Kidney (tissue), 22 donors: ENCODE measurements at places on chromosomes 7 and 10.
A peak's percentile ranks its signal among the peaks of the same experiment; 100 is the strongest.

DNA sequence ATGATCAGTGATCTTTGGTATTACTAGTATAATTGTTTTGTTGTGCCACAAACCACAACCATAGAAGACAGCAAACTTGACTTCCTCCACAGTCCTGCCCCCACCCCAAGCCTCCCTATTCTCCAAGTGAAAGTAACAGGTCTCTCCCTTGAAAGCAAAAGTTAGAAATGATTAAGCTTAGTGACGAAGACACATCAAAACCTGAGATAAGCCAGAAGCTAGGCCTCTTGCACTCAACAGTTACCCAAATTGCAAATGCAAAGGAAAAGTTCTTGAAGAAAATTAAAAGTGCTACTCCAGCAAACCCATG lies 7.5 kb downstream of the SAR1A start:
- DNase-seq, result no peak

- peak; percentile 75 for DNase-seq
Measured at GRCh38 chr10:3782451-3783315, 2.3 kb downstream of the KLF6 start.

- DNase-seq, result no peak
Measured at GRCh38 chr10:121812031-121812430, 115.8 kb downstream of the ATE1 start.

GRCh38 chr7:45073031-45073785 lies 15.6 kb downstream of the NACAD start:
- DNase-seq, result no peak

DNA sequence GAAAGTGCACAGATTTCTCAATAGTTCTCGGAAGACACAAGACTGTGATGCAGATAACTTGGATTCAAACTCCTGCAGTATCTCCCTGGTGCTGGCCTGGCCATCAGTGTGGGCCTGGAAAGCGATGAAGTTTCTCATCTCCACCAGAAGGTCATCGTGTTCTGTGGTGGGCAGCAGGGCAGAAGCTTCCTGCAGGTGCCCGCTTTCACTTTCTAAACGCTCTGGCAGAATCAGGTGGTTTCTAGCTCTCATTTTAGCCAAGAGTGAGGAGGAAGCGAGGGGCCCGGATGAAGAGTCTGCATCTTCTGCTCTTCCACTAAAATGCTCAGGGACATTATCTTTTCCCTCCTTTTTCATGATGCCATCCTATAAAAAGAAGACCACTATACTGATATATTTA lies 63.0 kb upstream of the DRGX start:
- DNase-seq, result no peak

GRCh38 chr7:26441002-26441521 lies 149.4 kb downstream of the SNX10 start:
- no peak for DNase-seq

DNA sequence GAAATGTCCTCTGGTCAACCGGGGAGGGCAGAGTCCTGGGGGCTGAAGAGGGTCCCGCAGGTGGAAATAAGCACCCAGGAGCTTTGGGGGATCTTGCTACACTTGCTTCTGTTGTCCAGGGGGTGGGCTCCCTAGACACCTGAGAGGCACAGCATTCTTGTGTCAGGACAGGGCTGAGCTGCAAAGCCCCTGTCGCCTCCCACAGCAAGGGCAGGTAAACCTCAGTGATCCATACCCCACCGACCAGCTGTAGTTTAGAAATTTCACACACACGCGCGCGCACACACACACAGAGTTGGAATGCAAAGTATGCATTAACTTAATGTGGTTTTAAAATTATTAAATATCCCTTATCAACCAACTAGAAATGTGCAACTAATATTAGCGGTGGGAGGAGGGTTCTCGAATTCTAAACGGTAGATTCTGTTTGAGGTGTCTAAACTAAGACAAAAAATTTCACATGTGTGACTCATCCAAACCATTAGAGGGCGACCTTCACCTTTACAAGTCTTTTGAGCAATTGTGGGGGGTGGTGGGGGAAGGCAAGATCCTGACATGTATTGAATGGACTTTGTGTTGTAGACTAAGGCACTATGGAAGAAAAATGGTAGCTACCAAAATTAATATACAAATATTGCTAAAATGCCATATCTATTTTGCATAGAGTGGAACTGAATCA lies 34.3 kb upstream of the PTF1A start:
- DNase-seq, result no peak

DNA sequence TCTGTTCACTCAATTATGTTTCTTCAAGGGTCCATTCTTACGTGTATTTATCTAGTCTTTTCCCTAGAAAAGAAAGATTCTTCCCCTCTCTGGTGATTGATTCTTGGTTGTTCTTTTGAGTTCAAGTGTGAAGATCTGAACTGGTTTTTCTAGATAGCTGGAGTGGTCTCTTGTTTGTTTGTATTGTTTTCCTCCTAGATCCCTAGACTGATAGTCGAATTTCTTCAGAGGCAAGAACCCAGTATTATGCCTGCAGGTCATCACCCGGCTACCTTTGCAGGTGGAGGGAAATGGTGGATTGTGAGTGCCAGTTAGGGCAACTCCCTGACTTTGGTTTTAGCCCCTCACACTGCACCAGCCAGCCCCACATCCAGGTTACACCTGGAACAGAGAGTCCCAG lies 2.2 kb upstream of the RSU1 start:
- no peak for DNase-seq

DNA sequence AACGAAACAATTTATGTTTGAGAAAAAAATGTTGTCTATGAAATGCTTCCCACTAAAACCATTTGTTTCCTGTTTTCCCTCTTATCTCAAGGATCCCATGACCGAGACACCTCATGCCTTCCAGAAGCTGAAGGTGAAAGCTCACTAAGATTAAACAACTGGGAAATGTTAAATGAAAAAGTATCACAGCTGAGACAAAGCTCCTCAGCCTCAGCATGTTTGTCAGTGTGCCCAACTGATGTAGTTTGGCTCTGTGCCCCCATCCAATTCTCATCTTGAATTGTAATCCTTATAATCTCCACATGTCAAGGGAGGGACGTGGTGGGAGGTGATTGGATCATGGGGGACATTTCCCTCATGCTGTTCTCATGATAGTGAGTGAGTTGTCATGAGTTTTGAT lies 327.3 kb downstream of the HTR7 start:
- DNase-seq, result no peak

DNA sequence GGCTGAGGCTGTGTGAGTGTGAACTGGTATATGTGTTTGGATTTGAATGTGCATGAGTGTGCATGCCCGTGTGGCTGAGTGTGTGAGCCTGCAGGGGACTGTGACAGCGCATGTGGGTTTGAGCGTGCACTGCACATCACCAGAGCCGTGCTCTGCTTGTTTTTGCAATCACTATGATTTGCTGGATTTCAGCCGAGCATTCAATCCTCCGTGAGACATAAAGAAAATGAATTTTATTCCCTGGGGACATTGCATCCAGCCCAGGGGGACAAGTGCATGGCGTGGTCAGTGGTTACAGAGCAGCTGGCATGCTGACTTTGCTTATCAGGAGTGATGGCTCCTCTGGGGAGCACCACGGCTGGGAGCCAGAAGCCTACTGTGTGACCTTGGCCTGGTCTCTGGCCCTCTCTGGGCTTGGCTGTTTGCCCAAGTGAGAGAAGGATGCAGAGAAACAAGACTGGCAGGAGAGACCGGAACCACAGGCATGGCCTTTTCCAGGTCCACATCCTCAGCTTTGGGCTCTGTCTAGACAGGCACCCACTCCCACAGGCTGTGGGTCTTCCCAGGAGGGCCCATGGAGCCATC lies 160.2 kb upstream of the UNC5B start:
- peak; percentile 49 for DNase-seq

DNA sequence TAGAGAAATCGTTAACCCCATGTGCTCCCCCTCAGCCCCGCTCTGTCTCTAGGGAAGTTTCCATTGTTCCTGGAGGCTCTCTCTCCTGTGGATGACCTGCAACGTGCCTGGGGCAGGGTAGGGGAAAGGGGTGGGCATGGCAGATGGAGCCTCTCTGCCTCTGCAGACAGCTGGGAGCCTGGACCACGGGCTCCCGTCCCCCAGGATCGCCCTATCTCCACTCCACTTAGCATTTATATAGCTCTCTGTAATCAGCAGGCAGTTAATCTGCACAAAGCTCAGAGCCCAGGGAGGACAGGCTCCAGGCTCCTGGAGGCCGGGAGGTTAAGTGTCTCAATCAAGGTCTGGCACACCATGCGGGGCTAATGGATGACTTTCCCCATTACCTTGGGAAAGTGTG lies 369.7 kb downstream of the PLXNA4 start:
- DNase-seq, result no peak

GRCh38 chr7:41882256-41882655 lies 179.4 kb upstream of the INHBA start:
- no peak for DNase-seq

DNA sequence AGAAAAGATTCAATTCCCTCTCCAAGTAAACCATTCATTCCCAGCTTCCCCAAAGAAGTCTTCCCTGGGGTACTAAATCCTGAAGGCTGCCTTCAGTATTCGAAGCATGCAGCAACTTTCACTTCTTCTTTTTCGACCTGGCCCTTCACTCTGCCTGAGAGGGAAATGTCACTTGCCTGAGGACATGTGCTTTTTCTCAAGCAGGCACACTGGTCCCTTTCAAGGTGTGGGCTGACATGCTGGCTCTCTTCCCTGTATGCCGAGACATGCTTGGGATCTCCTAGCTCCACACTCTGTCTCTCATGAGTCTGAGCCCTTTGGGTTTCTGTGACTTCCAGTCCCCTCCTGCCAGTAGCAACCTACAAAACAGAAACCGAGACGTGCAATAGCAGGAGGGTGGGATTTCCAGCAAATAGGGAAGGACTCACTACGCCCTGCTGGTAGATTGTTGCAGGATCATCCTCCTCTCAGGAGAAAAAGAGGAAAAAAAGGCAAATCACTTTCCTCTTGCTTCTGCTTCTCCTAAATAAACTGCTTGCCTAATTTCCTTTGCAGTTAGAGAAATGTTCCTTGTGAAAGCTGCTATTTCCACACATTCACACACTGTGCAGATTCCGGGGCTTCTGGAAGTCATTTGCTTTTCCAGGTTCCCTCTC lies 33.5 kb downstream of the FIGNL1 start:
- no peak for DNase-seq
